ENCODE measurements at places on chromosomes 1 and 21. TPM values are rescaled to one million over a fixed set of nuclear protein-coding genes. Genes with fewer than 3 reads are reported as not detected.
A peak's percentile ranks its signal among the peaks of the same experiment; 100 is the strongest.

DNA sequence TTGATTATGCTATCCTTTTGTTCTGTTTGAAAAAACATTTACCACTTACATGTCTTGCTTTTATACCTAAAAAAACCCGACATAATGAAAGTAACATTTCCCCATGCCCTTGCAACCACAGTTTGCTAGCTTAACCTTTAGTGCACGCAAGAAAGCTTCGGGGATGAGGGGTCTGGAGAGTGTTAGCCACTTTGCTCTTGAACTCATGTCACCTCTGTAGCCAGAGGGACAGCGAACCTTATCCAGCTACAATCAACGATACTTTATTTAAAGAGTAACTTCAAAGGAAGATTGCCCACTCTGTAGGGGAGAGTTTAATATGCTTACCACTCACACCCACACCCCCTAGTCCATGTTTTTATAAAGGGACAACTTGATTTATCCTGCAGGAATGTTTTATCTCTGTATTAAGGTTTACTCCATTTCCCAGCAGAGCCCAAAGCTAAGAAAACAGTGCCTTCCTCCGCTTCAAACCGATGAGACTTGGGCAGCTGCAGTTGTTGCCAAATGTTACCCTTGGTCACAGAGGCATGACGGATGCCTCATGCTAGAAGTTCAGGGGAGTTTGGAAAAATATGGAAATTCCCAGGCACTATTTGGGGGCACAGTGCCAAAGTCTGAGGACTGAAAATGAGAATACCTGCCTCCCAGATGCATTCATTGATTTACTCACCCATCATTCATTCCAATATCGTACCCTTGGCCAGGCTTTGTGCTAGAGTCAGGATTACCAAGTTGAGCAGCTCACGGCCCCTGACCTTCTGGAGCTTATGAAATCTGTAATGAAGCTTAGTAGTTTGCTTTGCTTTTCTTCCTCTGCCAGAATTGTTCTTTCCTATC, 61.4 kb upstream of the VCAM1 start:
- H3K27me3 ChIP-seq: no peaks in the 10 kb centered on the region
- no peak overlapping the region for H3K4me3 ChIP-seq
- H3K36me3 ChIP-seq: no peaks in the 10 kb centered on the region
- no peak for DNase-seq

Gene OR2AK2
- not detected for total RNA-seq

DNA sequence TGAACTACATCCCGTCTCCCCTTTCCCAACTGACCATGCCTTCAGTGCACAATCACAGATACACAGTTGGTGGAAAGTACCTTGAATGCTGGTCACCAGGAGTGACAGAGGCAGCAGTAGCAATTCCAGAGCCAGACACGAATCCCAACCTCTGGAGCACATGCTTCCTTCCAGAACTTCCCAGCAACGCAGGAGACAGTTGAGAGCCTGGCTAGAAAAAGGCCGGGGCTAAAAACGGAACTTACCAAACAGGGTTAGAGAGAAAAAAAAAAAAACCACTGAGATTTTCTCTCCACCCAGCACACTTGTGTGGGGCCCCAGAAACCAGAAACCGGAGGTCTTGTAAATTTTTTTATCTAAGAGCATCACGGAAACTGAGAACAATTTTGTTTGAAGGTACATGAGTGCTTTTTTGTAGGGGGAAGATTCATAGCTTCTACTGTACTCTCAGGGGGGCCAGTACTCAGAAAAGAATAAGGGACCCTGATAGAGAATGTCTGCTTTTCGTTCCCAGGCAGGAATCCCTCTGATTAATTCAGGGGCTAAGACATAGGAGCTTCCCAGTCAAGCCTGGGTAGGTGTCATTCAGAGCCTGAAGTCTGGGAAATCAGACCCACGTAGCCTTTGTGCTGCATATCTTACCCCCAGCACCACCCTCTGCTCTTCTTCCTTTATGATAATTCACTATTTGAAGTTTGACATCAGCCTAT, at the start of gene CD48:
Gene CD48, minus strand, starts transcription at position 221 of the 710 bp plus-strand sequence. Its CDS starts 59 bp downstream, at position 162.
- DNase-seq: peak; percentile 70
- peaks cover 34% of the 10 kb centered on the region for H3K4me1 ChIP-seq
- no peaks in the 10 kb centered on the region for H3K27me3 ChIP-seq
- no peak within 1 kb of the TSS for H3K27ac ChIP-seq

Gene RPE65
- total RNA-seq: not detected

Gene ZNF326
- total RNA-seq: 20.5 TPM

- no peak for DNase-seq
- H3K36me3 ChIP-seq: peaks cover 51% of the 10 kb centered on the region
- peak overlapping the region; percentile 16 for H3K27ac ChIP-seq
- peaks cover 3% of the 10 kb centered on the region for H3K4me1 ChIP-seq
- no peak overlapping the region for H3K4me3 ChIP-seq
These were observed 14.4 kb downstream of the S100PBP start for GRCh38 chr1:32831878-32832277.

- H3K4me1 ChIP-seq: no peaks in the 10 kb centered on the region
- no peak overlapping the region for H3K4me3 ChIP-seq
- H3K27ac ChIP-seq: no peak overlapping the region
- H3K27me3 ChIP-seq: no peaks in the 10 kb centered on the region
These were observed 894.4 kb downstream of the TTLL7 start for GRCh38 chr1:83104558-83104957.

DNA sequence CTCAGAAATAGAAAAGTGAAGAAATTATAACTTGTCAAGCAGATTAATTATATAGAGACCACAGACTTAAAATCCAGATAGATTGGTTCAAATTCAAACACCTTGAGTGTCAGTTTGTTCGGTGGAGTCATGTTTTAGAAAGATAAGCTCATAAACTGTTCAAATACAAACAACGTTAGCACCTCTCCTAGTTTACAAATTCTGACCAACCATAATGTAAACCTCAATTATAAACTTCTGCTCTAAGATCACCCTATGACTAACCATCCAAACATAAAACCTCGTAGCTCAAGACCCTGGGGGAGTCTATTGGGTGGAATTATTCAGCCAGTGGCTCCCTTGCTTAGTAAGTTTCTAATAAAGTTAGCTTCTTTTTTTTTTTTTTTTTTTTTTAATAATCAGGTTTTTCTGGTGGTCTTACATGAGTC, 12.4 kb downstream of the CBR1 start:
- DNase-seq: no peak
- no peak overlapping the region for H3K27ac ChIP-seq
- H3K4me1 ChIP-seq: peaks cover 20% of the 10 kb centered on the region
- H3K36me3 ChIP-seq: no peaks in the 10 kb centered on the region

GRCh38 chr1:159091607-159092031, 15.1 kb upstream of the AIM2 start:
- peak; percentile 59 for DNase-seq
- H3K27ac ChIP-seq: peak overlapping the region; percentile 25
- peaks cover 51% of the 10 kb centered on the region for H3K4me1 ChIP-seq
- H3K27me3 ChIP-seq: peaks cover 2% of the 10 kb centered on the region

DNA sequence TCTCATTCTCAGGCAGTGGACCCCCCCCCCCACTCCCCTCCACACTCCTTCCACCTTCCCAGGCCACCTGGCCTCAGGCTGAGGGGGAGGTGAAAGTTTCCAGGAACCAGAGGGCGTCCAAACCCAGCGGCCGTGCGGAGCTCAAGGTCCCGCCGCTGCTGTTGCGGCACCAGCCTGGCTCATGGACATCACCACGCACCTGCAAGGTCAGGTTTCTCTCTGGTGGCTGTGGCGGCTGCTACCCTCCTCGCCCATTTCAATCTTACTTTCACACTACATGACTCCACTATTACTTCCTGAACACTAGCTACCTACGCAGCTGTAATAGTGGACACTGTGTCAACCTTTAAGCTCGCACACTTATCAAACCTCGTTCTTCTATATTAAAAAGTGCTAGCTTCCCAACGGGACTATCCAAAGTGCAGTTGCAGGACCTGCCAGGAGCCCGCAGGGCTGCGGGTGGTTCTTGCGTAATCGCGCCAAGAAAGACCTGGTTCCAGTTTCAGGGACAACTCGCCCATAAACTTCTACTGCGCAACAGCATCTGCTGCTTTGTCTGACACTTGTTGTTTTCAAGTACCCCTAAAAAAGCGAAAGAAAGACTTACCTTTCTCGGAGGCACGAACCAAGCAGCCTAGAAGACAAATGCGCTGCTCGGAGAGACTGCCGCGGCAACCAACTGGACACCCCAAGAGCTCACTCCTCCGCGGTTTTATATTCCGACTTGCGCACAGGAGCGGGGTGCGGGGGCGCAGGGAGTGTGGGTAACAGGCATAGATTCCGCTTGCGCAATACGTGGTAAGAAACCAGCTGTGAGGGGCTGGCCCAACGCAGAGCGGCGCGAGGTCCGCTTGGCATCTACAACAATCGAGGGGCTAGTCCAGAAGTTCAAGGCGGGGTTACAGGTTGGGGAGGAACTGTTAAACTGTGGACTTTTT, at the start of gene DIRAS3:
Gene DIRAS3, minus strand, starts transcription at position 687 of the 938 bp plus-strand sequence. CDS start 3,330 bp downstream, outside the sequence.
- H3K27me3 ChIP-seq: peaks cover 19% of the 10 kb centered on the region
- peaks cover 3% of the 10 kb centered on the region for H3K4me1 ChIP-seq
- no peak within 1 kb of the TSS for H3K4me3 ChIP-seq
- H3K36me3 ChIP-seq: no peaks in the 10 kb centered on the region
- no peak within 1 kb of the TSS for H3K27ac ChIP-seq

GRCh38 chr1:155909894-155910293, 1.3 kb downstream of the RIT1 start:
- H3K36me3 ChIP-seq: peaks cover 47% of the 10 kb centered on the region
- DNase-seq: no peak
- H3K4me3 ChIP-seq: peak overlapping the region; percentile 85
- peak overlapping the region; percentile 66 for H3K27ac ChIP-seq
- H3K27me3 ChIP-seq: no peaks in the 10 kb centered on the region

Gene FCMR
- total RNA-seq: 49.3 TPM

DNA sequence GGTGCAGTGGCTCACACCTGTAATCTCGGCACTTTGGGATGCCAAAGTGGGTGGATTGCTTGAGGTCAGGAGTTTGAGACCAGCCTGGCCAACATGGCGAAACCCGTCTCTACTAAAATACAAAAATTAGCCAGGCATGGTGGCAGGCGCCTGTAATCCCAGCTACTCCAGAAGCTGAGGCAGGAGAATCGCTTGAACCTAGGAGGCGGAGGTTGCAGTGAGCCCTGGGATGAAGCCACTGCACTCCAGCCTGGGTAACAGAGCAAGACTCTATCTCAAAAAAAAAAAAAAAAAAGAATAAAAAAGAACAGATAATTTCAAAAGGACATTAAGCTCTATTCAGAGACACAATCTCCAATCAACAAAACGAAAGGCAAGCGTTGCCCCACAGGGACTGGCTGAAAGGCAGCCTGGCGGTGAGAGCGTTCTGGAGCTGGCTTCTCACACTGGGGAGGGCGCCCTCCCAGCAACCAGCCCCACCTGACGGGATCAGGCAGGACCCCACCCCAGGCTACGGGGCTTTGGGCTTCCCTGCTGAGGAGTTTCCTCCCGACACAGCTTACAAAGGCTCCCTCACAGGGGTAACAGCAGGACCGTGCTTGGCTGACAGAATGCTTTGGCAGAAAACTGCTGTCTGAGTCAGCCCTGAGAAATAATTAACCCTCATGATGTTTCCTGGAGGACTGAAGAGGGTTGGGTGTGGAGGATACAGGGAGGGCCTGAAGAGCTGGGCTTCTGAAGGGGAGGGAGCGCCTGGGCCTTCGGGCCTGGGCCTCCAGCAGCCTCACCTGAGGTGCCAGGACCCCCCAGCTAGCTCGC, 31.1 kb upstream of the SRP9 start:
- no peak for DNase-seq
- H3K36me3 ChIP-seq: no peaks in the 10 kb centered on the region
- no peak overlapping the region for H3K4me3 ChIP-seq
- H3K27ac ChIP-seq: no peak overlapping the region
- H3K4me1 ChIP-seq: no peaks in the 10 kb centered on the region

Gene CFHR1
- total RNA-seq: not detected

DNA sequence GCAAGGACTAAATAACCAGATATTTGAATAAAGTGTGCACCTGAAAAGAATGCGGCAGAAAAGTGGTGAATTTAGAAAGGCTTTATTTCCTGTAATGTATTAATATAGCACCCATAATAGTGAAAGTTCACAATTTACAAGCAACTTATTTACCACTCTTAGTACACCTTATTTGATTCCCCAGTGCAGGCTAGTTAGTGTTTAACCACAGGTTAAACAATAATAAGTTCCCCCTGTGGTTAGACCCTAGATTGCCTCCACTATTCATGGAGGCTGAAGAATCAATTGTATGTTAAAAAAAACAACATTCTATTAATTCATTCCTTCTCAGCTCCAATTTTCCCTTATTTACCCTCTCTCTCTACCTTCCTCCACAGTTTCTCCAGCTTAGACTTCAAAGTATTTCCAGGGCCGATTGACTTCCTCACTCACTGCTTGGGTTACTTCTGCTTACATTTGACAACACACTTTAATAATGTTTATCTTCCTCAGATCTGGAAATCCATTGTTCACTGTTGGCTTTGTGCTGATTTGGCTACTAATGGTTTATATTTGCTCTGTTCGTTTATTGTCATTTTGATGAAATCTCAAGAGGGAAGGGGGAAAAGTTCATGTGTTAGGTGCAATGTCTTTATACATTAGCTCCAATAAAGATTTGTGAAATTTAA, 796.3 kb downstream of the BRINP3 start:
- DNase-seq: no peak
- no peaks in the 10 kb centered on the region for H3K27me3 ChIP-seq
- H3K4me1 ChIP-seq: no peaks in the 10 kb centered on the region
- no peak overlapping the region for H3K27ac ChIP-seq
- no peak overlapping the region for H3K4me3 ChIP-seq

Gene NTMT2
- not detected for total RNA-seq

DNA sequence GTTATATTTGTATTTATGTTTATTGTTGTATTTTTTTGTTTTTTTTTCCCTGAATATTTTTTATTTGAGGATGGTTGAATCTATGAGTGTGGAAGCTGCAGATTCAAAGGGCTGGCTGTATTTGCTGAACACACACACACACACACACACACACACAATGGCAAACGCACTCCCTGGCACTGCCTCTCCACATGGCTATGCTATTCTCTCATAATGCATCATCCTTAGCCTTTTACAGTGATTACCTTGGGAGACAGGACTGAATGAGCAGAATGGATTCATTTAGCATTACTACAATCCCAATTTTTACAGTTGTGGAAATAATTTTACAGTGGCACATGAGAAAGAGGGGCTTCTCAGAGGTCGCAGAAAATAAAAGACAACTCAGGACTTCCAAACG, 390.1 kb downstream of the PCP4 start:
- no peaks in the 10 kb centered on the region for H3K27me3 ChIP-seq
- no peaks in the 10 kb centered on the region for H3K4me1 ChIP-seq
- no peak overlapping the region for H3K4me3 ChIP-seq
- no peak for DNase-seq

GRCh38 chr21:21286170-21286798, 288.1 kb downstream of the NCAM2 start:
- H3K36me3 ChIP-seq: no peaks in the 10 kb centered on the region
- H3K27me3 ChIP-seq: no peaks in the 10 kb centered on the region
- H3K4me3 ChIP-seq: no peak overlapping the region
- DNase-seq: no peak
- no peak overlapping the region for H3K27ac ChIP-seq
- H3K4me1 ChIP-seq: no peaks in the 10 kb centered on the region

DNA sequence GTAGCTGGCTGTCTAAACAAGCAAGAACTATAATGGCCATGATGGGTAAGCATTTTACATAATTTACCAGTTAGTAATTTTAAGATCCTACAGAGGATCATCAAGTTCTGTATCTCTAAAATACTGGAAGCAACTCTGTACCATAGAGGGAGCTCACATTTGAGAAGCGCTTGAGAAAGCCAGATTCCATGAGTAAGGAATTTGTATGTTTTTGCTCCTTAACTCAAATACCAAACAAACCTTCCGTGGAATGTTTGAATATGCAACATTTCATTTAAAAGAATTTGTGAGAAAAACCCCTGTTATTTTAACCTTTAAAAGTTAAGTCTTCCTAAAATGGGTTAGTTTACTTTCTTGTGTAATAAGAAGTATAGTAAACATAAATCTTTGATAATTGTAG, 2.0 kb downstream of the TSHB start:
- no peak for DNase-seq
- no peaks in the 10 kb centered on the region for H3K27me3 ChIP-seq
- no peaks in the 10 kb centered on the region for H3K4me1 ChIP-seq
- H3K4me3 ChIP-seq: no peak overlapping the region
- no peak overlapping the region for H3K27ac ChIP-seq

Data from activated CD4-positive, alpha-beta T cell treated with anti-CD3 and anti-CD28 coated beads for 36 hours (primary cell).